ENCODE measurements at places on chromosomes 1 and 21.

DNA sequence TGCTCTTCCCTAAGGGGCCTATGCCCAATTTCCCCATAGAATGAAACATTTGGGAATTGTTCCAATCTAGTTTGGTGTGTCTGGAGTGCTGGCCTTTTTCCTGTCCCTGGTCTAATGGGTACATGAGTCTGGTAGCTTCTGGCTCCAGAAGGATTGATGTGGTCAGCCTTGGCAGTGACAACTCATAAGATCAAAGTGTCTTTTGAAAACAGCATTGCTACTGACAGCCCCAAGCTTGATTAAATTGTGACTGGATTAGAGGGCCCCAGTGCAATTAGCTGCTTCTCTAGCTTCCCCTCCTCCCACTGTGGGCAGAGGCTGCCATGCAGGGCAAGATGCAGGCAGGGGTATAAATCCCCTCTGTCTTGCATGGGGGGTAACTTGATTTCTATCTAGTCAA is 130.9 kb downstream of the UCK2 start:
- DNase-seq = no peak

DNA sequence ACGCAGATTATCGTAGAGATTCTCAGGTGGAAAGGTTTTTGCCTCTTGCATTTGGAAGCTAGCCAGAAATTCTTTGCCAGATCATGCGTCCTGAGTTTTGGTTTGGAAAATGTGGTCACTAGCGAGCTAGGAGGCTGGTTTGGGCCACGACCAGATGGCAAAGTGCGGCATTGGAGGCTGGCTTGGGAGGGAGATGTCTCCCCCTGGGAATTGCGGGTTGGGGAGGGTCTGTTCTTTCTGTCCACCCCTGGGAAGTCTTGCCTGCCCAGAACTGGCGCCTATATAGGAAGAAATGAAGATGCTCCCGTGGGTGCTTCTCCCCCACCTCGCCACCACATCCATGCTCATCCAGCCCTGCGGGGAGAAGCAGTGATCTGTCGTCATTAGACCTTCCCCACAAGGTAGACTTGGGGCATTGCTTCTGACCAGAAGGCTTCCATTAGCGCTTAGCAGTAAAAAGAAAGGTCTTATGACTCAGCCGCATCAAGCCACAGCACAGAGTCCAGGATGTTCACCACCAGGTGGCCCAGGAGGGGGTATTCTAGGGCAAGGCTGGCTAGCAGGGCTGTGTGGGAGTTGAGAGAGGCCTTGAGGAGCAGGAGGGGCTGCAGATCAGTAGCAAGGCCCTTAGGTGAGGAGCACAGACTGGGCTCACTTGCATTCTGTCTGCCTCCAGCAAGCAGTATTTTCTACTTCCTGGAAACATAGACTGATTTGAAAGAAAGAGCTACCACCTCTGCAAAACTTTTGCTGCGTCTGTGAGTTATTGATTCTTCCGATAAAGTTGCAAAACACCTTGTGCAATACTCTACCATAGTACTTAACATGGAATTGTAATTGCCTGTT is 1.5 kb upstream of the PTP4A2 start:
- no peak for DNase-seq

DNA sequence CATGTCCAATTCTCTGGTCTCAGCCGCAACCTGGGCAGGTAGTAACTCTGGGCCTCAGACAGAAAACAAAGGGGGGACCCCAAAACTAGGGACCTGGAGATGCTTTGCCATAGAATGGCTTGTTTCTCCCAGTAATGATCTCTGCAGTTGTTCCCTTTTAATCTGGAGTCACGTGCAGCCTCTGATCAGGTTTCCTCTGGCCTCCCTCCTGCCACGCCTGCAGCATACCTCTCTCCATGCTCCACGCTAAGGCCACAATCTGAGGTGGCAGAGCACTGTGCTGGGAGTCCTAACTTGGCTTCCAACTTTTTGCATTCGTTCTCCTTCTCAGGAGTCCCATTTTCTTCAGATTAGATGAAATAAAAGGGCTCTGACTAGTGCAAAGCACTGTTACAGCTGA is 1.9 kb downstream of the PABPC4 start:
- no peak for DNase-seq

DNA sequence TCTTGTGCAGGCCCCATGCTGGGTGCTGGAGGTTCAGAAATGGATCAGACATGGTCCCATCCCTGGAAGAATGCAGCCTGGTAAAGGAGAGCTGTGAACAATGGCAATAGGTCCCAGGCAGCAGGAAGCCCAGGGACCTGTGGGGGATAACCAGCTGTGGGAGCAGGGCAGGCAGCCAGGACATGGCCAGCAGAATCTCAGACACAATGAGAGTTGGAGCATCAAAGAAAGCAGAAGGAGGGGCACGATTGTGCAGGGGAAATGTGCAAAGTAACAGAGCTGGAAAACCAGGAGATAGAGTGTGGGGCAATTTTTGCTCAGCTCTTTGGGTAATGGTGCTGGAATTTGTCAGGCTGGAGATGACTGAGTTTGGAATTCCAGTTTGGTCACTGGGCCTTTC is 44.3 kb downstream of the C8B start:
- DNase-seq = no peak

All from cerebellar nuclear complex (tissue), 1 donor.